ENCODE measurements at places on chromosomes 6 and 20.

DNA sequence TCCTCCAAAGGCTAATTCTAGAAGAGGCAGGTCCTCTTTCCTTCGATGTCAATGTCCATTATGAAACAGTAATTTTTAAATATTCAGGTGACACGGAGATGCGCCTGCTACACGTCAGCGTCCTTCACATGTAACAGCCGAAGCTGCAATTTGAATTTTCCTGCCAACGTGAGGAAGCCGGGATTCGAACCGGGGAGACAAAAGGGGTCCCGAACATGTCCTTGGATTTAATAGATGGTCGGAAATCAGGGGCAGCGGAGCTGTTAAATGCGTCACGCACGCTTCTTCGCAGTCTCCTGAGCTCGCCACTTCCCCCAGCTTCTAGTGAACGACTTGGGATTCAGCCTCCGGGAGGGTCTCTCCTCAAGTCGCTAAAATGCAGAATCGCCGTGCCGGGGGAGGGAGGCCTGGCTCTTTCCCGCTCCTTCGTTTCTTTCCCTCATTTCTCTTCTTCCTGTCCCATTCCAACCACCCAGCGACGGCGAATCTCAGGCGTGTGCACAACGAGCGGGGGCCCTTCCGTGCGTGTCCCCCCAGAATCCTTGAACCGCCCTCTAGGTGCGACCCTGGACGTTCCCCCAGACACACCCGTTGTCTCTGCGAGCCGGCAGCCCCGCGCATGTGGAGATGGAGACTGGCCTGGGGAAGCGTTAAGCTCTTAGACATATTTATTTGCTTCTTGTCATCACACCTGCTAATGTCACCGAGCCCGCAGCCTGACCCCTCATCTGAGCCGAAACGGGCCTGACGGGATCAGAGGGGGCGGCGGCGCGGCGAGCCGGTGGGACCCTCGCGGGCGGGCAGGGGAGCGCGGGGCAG, 1.3 kb upstream of the FOXC1 start:
- no peak for DNase-seq

GRCh38 chr20:22385602-22386305, 198.6 kb downstream of the FOXA2 start:
- DNase-seq, result no peak

DNA sequence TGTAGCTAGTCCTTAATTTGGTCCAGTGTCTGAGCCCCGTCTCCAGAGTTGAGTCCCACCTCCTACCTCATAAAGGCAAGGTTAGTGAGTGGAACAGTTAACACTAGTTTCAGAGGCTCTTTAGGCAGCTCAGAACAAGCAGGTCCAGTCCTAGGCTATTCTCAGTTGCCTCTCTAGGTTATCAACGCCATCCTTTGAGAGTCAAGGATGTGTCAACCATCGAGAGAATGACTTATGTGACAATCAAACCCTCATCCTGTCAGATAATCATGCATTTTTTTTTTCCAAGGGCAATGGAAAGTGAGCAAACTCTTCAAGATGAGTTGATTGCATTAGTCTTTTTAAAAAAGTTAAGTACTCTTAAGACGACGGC, 64.0 kb upstream of the TXNDC5 start:
- no peak for DNase-seq

GRCh38 chr6:125871365-125871764, 80.6 kb downstream of the NCOA7 start:
- no peak for DNase-seq

DNA sequence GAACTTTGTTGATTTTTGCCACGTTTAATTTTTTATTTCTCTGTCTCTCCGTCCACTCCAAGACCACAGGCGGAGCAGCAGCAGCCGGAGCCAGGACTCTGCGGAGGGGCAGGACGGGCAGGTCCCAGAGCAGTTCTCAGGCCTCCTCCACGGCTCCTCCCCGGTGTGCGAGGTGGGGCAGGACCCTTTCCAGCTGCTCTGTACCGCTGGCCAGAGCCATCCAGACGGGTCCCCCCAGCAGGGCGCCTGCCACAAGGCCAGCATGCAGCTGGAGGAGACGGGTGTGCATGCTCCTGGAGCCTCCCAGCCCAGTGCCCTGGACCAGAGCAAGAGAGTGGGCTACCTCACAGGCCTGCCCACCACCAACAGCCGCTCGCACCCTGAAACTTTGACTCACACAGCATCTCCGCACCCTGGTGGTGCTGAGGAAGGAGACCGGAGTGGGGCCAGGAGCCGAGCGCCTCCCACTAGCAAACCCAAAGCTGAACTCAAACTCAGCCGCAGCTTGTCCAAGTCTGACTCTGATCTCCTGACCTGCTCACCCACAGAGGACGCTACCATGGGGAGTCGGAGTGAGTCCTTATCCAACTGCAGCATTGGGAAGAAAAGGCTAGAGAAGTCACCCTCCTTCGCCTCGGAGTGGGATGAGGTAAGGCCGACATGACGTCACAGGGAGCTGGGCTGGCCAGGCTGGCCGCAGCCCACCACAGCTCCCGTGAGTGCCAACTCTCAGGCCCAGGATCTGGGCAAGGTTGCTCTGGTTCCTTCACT, 123.5 kb downstream of the TCP11 start:
- no peak for DNase-seq
